Diencephalon (tissue), 1 donor: ENCODE measurements at places on chromosomes 16 and 17. TPM values are rescaled to one million over a fixed set of nuclear protein-coding genes. Genes with fewer than 3 reads are reported as not detected.

NHERF1 gene
- 12.5 TPM for total RNA-seq

MYH13 gene
- not detected for total RNA-seq

FAM222B gene
- 7.8 TPM for total RNA-seq

WFIKKN1 gene
- 0.46 TPM for total RNA-seq

SLC13A2 gene
- not detected for total RNA-seq

CPHXL2 gene
- total RNA-seq: not detected

KRT33B gene
- not detected for total RNA-seq

C16orf86 gene
- 2.5 TPM for total RNA-seq

ARL5C gene
- not detected for total RNA-seq

PRAC1 gene
- total RNA-seq: not detected

NPIPB2 gene
- 3.9 TPM for total RNA-seq

STAC2 gene
- 0.46 TPM for total RNA-seq

SHISA6 gene
- total RNA-seq: 11.8 TPM

CD300E gene
- total RNA-seq: not detected

PPM1E gene
- total RNA-seq: 81.0 TPM

ZC3H7A gene
- total RNA-seq: 53.5 TPM

CASKIN1 gene
- 41.3 TPM for total RNA-seq

CSH2 gene
- total RNA-seq: not detected

KRTAP4-5 gene
- not detected for total RNA-seq

TBC1D3B gene
- 0.69 TPM for total RNA-seq

RAMP2 gene
- total RNA-seq: 16.6 TPM
